AG04449 (cell line): ENCODE measurements at places on chromosomes 1 and 21.

- no peak for DNase-seq
Observed at GRCh38 chr1:184621260-184621659, 133.4 kb downstream of the EDEM3 start.

DNA sequence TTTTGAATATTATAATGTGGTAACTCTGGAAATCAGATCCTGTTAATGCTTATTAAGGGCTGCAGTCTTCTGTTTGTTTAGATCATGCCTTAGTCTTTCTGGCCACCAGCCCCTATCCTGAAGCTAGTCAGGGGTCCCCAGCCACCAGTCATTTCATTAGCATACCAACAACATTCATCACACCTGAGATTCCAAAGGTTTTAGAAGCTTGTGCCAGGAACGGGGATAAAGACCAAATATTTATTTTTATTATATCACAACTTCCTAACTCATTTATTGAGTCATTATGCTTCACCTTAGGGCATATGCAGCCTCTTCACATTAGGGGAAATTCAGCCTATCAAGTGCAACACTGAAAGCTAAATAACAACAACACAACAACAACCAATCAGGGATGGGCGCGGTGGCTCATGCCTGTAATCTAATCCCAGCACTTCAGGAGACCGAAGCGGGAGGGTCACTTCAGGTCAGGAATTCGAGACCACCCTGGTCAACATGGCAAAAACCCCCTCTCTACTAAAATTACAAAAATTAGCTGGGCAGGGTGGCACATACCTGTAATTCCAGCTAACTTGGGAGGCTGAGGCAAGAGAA is 2.9 kb upstream of the PSEN2 start:
- no peak for DNase-seq

- DNase-seq: no peak
Observed at GRCh38 chr1:39901714-39902459, at the start of gene MYCL. TSS of gene MYCL (minus strand) at chr1:39901917. CDS start at chr1:39901434, 483 bp downstream.

DNA sequence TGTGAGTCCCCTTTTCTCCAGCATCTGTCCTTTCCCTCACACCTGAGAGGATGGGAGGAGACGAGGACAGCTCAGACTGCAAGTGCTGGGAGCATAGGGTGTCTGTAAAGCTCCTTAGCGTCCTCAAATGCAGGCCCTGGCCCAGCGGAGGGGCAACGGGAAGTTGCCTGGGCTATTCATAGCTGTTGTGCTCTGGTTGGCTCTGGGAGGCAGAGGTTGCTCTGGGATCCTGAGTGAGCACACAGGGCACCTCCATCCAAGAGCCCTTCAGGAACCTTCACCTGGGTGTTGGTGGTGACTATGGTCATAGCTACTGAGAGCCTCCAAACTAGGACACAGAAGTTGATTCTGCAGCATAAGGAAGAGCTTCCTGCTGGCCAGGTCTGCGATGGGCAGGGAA is 2.6 kb downstream of the PADI1 start:
- no peak for DNase-seq

- DNase-seq: no peak
Observed at GRCh38 chr21:33855190-33855589, 60.4 kb downstream of the ATP5PO start.

GRCh38 chr21:15199414-15200383 is 134.9 kb upstream of the NRIP1 start:
- no peak for DNase-seq

GRCh38 chr1:238608144-238608543 is 717.4 kb upstream of the ZP4 start:
- no peak for DNase-seq

DNA sequence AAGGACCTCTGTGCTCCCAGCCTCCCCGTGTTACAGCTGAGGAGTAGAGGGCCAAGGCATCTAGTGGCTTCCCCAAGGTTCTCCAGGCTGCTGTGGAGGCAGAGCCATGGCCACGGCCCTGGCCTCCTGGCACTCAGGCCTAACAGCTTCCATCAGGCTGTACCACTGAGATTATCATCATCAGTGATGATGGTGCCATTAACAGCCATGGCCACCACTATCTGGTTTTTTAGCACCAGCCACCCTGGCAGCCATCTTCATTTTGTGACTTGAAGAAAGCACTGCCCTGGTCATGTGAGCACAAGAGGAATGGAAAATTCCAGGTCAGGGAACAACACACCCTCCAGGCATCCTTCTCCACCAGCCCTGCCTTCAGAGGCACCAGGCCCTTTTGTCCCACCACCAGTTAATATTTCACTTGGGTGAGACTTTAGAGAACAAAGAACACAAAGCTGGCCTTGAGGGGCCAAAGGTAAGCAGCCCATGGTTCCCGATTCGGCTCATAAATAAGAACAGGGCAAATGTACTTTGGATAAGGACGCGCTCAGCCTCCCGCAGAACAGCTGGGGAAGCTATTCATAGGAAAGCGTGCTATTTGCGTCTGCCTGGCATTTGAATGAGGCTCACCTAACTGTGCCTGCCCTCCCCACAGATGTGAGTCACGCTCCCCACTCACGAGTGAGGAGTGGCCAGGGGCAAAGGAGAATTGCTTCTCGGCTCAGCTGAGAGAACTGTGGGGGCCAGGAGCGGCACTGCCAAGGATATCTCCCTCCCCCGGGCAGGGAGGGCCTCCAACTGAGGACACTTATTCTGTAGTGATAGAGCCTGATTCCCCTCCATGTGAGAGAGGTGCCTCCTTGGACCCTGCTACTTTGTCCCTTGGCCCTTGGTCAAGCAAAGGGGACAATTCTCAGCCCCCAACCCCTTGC is 95.6 kb downstream of the CD58 start:
- no peak for DNase-seq
